ENCODE measurements at places on chromosomes 3 and 15. TPM values are rescaled to one million over a fixed set of nuclear protein-coding genes. Genes with fewer than 3 reads are reported as not detected.

DNA sequence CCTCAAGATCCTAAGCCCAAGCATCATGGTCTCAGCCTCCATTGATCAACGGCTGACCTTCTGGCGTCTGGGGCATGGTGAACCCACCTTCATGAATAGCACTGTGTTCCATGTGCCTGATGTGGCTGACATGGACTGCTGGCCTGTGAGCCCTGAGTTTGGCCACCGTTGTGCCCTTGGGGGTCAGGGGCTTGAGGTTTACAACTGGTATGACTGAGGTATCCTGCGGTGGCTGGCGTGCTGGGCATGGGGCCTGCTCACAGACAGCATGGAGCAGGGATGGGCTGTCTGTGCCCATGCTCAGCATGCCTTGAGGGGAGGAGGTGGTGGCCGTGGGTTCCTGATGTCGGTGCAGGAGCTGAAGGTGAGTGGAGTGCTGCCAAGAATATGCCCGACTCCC is 3.3 kb downstream of the DALRD3 start:
- no peak for DNase-seq

- no peak for DNase-seq
Observed at GRCh38 chr3:181264486-181264885, 274.9 kb upstream of the DNAJC19 start.

The C3orf38 gene
- total RNA-seq = 26.7 TPM

GRCh38 chr3:197001106-197001971 is 28.3 kb downstream of the MELTF start:
- DNase-seq = no peak

The GABRB3 gene
- 5.2 TPM for total RNA-seq

DNA sequence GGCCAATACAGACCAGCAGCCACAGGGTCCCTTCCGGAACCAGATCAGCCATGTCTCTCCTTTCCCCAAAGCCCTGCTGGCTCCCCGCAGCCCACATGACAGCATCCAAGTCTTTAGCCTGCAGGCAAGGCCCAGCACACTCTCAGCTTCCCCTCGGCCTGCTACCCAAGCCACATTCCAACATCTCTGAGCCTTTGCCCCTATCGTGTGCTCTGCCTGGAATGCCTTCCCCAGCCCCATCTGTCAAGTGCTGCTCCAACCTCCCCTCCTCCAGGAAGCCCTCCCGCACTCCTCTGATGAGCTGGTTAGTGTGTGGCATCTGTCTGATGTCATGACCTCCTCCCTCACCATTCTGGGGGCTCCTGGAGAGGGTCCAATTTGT is 8.5 kb downstream of the PLXND1 start:
- DNase-seq = peak; percentile 25

GRCh38 chr3:177249203-177249602 is 51.9 kb upstream of the TBL1XR1 start:
- no peak for DNase-seq

DNA sequence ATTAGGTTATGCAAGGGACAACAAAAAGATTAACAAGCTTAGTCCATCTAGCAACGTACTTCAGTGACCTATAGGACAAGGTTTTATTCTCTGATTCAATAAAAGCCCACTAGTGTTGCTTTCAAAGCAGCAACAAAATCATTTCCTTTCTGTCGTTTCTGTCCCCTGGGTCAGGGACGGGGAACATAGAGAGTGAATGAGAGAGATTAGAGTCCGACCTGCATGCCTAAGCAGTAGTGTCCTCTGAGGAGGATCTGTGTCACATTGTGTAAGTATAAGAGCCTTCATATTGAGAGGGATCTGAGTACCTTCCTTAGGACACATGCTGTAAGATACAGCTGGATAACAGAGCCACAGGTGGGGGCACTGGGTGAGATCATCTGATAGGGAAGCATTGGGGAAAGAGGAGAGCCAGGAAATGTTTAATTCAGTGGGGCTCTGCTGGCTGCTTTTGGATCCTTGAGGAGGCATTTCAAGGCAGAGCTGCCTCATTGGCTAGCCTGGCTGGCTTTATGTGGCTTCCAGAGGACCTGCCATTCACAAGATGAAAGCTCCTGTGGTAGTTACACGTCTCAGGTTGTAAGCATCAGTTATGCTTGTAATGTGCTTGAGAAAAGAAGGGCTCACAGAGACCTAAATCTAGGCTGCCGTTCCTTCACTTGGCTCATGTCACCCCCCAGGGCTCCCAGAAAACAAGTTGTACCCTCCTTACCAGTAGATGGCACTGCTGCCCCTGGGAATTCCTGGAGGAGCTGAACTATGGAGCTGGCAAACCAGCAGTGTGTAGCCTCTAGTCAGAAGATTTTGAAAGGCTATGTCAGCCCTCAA is 2.7 kb downstream of the TMEM108 start:
- DNase-seq = peak; percentile 69

The CCDC13 gene
- 0.32 TPM for total RNA-seq

The SPCS1 gene
- total RNA-seq = 193 TPM

The GRM7 gene
- total RNA-seq = not detected

GRCh38 chr15:79896131-79896633 is 632 bp downstream of the MTHFS start:
- DNase-seq = no peak

The GABRR3 gene
- not detected for total RNA-seq

The VGLL3 gene
- 113 TPM for total RNA-seq

GRCh38 chr3:12186046-12186445 is 27.3 kb upstream of the TIMP4 start:
- no peak for DNase-seq

The GASK1A gene
- total RNA-seq = not detected

DNA sequence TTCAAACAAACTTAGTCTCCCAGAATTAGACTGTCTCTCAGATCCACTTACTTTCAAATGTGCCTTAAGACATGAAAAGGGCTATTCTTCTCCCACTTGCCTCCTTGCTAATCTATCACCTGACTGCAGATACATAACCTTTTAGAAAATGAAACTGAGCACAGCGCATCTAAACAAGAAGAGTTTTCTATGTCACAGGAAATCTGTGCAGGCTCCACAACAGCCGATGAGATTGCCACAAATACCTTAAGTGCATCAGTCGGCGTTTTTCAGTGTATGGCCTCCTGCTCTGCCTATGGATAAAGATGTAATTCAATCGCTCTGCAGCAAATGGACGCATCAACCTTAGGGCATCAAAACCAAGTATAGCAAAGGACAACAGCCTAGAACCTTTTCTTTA is 544.2 kb downstream of the FOXP1 start:
- DNase-seq = no peak

The SPG11 gene
- total RNA-seq = 35.8 TPM

GRCh38 chr15:99755692-99756409 is 22.6 kb upstream of the LYSMD4 start:
- DNase-seq = peak; percentile 68

- no peak for DNase-seq
Observed at GRCh38 chr3:53028641-53029040, 17.2 kb downstream of the SFMBT1 start.

The LRRC2 gene
- 0.18 TPM for total RNA-seq

DNA sequence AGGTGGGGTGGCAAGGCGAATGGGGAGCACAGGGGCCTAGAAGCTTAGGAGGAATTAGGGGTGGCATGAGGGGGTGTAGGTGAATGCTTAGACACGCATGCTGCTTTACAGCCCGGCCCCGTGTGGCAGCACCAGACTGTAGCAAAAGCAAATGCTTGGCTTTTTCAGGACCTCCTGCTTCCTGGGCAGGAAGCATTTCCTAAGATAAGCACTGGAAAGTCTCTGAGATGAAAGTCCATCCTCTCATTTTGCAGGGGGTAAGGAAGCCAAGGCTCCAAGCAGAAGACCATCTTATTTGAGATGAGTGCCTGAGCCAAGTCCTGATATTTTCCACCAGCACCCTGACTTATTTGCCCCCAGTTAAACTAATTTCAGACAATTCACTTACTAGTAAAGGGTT is 12.9 kb downstream of the SSUH2 start:
- no peak for DNase-seq

- DNase-seq = no peak
Observed at GRCh38 chr15:38961931-38962330, 397.3 kb upstream of the RASGRP1 start.

GRCh38 chr3:99351122-99351521 is 287.3 kb upstream of the COL8A1 start:
- no peak for DNase-seq

The TTBK2 gene
- total RNA-seq = 12.6 TPM

DNA sequence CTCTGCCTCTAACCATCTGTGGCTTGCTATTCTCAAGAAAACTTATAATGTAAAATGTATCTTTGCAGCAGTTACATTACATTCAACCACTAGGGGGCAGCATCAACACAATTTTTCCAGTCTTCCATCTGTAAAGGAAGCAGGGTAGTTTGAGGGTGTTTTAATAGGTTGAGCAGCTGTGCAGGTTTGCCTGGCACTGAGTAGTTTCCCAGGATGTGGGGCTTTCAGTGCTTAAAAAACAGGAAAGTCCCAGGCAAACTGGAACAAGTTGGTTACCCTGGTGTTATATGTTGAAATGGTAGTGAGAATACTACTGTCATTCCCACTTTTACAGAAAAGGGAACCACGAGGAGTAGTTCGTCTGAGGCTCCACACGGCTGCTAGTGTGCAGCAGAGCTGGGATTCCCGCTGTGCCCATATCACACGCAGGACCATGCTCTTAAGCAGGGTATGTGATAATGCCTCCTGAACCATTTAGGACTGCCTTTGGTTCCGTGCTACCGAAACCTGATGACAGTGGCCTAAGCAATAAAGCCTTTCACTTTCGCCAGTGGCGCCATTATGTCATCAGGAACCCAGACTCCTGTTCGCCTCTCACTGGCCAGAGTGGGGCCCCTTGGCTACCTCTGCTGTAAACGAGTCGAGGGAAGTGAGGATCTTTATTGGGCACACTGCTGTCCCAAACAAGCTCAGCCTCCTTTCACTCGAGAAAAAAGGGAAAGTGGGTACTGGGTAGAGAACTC is 64.7 kb upstream of the ZBTB38 start:
- DNase-seq = peak; percentile 81

The FETUB gene
- not detected for total RNA-seq

- no peak for DNase-seq
Observed at GRCh38 chr3:69970827-69971226, 28.7 kb upstream of the SAMMSON start.

The TUSC7 gene
- total RNA-seq = not detected

DNA sequence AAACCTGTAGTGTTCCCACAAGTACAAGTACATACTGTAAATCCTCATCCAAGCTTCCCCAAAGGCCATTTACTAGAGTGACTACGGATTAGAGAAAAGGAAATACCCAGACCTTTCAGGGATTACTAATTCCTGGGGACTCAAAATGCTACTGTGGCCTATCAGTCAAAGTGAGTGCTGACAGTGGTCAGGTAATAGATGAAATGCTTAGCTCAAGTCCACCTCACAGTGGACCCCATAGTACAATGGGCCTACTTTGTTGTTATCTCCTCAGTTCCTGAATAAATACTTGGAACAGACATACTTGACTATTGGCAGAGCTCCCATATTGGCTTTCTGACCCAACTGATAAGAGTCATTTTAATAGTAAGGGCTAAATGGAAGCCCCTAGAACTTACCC is 61.6 kb downstream of the MAP4 start:
- no peak for DNase-seq

GRCh38 chr15:44769521-44769920 is 33.2 kb downstream of the TRIM69 start:
- no peak for DNase-seq

Data from HFFc6 (cell line).